ENCODE measurements at places on chromosomes 13 and 19.

GRCh38 chr19:49684251-49684982 is 5.0 kb upstream of the ADM5 start:
- peak; percentile 58 for DNase-seq

DNA sequence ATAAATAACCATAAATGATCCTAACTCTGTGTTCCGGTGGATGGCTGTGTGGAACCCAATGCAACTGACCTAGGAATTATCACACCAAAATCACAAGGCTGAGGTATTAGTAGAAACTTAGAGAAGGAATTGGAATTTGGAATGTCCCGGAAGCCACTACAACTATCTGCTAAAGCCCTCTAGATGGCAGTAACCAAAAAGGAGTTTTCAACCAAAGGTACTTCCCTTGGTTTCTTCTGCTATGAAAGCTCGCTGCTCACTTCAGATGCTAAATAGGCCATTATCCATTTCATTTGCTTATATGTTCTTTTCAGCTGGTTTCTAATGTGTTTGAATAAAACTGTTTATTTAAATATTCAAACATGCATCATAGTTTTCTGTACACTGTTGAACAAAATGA is 1589.1 kb upstream of the SPRY2 start:
- peak; percentile 20 for DNase-seq

DNA sequence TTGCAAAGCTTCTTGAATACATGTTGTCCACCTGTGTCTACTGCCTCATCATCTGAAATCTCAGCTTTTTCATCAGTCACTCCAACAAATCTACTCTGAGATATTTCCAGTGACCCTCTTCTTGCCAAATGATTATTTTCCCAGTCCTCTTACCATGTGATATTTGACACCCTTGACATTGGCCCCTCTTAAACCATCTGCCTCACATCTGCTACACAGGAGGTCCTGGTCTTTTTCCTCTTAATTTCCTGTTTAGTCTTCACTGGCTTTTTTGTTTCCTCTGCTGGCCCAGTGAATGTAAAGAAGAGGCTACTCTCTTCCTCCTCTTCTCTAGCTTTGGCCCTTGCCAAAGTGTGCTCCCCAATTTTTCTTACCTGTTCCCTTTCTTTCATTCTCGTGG is 218.7 kb downstream of the DNAJC15 start:
- DNase-seq: no peak

GRCh38 chr13:51912091-51912490 is 50.3 kb downstream of the CCDC70 start:
- no peak for DNase-seq

- DNase-seq: no peak
These were observed 2.6 kb downstream of the BRCA2 start for GRCh38 chr13:32317716-32318465.

- no peak for DNase-seq
These were observed 155.5 kb downstream of the TBC1D4 start for GRCh38 chr13:75326173-75327134.

Measured in iPS-NIHi11 (cell line).